ENCODE measurements at places on chromosomes 1 and 21. TPM values are rescaled to one million over a fixed set of nuclear protein-coding genes. Genes with fewer than 3 reads are reported as not detected.

Gene EPHA2
- 125 TPM for total RNA-seq

Gene GIPC2
- total RNA-seq = not detected

Gene OXCT2
- total RNA-seq = 0.25 TPM

Gene TUFT1
- 10.3 TPM for total RNA-seq

Gene CAMK2N1
- total RNA-seq = 66.8 TPM

Gene C1orf94
- total RNA-seq = not detected

Gene PM20D1
- not detected for total RNA-seq

Gene TEX38
- not detected for total RNA-seq

Gene RNU1-1
- total RNA-seq = not detected

Gene TNFRSF14
- 0.31 TPM for total RNA-seq

Gene NID1
- 6.7 TPM for total RNA-seq

Gene HPCAL4
- 0.29 TPM for total RNA-seq

Gene SH2D1B
- total RNA-seq = 0.18 TPM

Gene C1QB
- total RNA-seq = not detected

Gene ROR1
- 8.5 TPM for total RNA-seq

Gene LCE1C
- total RNA-seq = not detected

Gene TRIM33
- total RNA-seq = 12.7 TPM

Gene CNR2
- not detected for total RNA-seq

Gene KRTAP21-2
- total RNA-seq = not detected

Gene FAM229A
- total RNA-seq = 3.2 TPM

Gene RAP1GAP
- 7.1 TPM for total RNA-seq

Gene GBP2
- total RNA-seq = 0.98 TPM

Gene ANGPTL3
- total RNA-seq = not detected

Gene LCK
- total RNA-seq = not detected

Data from A549 treated with ZK216348 at 1 μM for 4 hours (cell line).